ENCODE measurements at places on chromosomes 7 and 10. TPM values are rescaled to one million over a fixed set of nuclear protein-coding genes. Genes with fewer than 3 reads are reported as not detected.

Gene PLEKHS1
- not detected for total RNA-seq

DNA sequence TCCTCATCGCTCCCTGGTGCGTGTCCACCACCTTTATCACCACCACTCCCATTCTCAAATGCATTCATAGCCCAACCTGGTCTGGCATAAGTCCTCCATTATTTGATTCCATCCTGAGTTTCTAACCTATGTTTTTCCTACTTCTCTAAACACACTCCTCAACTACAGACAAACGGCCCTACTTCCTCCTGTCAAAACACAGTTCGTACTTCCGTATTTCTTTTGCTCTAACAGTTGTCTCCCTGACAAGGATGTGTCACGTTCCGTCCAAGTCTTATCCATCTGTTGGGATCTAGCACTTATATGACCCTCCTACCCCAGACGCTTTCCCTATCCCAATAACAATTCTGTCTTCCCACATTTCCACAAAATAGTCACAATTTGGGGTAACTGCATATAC is 46.8 kb downstream of the DOCK4 start:
- DNase-seq: no peak

DNA sequence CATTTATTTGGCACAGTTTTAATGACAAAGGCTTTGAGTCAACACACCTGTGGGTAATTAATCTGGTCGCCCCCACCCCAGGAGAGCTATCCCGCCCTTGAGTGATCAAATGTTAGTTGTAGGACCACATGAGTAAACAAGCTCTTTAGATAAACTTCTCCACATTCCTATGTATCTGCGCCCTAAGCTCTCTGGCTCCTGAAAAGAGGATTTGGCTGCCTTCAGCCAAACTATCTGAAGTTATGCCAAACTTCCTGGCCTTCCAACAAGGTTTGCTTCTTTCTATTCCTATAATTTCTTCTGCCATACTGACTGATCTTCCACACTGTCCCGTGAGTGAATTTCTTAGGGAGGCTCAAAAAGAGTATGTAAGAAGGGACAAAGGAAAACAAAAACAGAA is 134.2 kb downstream of the RALA start:
- DNase-seq: no peak

- no peak for DNase-seq
Observed at GRCh38 chr10:101770331-101771215, 5.3 kb downstream of the FGF8 start.

GRCh38 chr7:105587909-105588635 is 6.8 kb upstream of the EFCAB10 start:
- DNase-seq: no peak

DNA sequence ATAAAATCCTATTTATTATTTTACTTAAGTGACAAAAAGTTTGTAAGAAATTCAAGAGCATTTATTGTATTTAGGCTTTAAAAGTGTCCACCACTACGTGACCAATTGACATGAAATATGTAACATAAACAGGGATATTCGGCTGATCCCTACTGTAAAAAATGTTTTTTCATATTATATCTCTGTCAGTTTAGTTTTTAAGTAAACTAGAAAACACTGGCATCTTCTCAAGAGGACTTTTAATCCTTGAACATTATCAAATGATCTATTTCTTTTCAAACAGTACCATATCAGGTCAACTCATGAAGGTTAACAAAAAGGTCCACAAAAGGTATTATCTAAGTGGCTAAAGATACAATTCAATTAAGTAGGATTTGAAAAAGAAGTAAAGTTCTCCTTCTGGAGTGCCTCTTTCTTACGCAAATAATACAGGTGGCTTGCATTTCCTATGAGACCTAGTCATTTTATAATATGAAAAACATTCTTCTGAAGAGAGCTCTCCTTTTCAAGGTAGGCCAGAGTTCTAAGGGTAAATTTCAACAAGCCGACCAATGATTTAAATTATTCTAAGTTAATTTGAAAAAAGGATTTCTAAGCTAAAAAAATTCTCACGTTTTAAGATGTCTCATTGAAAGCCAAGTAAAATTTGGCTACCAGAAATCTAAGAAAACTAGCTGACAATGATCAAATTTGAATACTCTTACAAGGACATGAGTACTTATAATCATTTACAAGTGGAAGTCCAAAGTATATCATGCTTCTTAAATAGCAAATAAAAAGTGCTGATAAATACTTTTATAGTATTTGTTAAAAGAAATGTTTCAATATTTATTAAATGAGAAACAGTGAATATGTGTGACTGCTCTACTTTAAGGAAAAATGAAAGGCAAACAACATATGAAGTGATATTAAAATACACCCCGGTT is 133.5 kb downstream of the NRBF2 start:
- no peak for DNase-seq

GRCh38 chr7:16786257-16786656 is 18.5 kb downstream of the AGR2 start:
- DNase-seq: no peak

DNA sequence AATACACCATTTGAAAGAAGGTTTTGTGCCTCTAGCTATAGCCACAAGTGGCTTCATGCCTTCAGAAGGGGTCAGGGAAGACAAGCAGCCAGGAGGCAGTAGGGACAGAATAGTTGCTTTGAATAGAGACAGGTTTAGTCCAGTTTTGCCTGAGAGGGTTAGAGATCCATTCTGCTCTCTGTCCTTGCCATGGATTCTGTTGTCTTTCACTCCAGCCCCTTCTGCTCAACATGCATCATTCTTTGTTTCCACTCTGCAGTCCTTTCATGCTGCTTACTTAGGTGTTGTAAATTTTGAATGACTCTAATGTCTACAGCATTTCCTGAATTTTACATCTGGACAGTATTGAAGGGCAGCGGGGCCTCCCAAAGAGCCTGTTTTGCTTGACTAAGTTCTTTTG is 60.3 kb downstream of the CNTNAP2 start:
- DNase-seq: no peak

DNA sequence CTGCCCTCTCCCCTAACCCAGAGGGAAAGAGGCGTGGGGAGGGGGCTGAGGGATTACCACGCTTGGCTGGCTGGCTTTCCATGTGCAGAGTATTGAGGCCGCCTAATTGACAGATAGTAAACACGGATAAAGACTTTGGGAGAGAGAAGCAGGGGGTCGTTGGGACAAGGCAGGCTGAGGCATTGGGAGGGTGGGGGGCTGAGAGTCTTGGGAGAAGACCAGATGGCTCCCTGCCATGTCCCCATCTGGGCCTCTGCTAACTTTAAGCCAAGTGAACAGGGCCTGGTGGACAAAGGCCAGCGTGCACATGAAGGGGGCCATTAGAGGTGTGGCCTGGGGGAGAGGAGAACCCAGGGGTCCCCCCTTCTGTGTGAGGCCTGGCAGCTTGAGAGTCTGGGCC is 55.4 kb upstream of the MXI1 start:
- DNase-seq: no peak

Gene EPHB6
- total RNA-seq: 10.0 TPM

Gene NEBL
- 1.2 TPM for total RNA-seq

Gene ADAM8
- total RNA-seq: 34.7 TPM

Gene DENND2A
- total RNA-seq: not detected

Gene FBXL13
- 0.78 TPM for total RNA-seq

- no peak for DNase-seq
Observed at GRCh38 chr10:45249978-45250693, 65.3 kb downstream of the OR13A1 start.

Gene ZNF248
- 5.5 TPM for total RNA-seq

Measured in activated naive CD8-positive, alpha-beta T cell treated with anti-CD3 and anti-CD28 coated beads for 36 hours (primary cell).